ENCODE measurements at places on chromosomes 2 and 18.

DNA sequence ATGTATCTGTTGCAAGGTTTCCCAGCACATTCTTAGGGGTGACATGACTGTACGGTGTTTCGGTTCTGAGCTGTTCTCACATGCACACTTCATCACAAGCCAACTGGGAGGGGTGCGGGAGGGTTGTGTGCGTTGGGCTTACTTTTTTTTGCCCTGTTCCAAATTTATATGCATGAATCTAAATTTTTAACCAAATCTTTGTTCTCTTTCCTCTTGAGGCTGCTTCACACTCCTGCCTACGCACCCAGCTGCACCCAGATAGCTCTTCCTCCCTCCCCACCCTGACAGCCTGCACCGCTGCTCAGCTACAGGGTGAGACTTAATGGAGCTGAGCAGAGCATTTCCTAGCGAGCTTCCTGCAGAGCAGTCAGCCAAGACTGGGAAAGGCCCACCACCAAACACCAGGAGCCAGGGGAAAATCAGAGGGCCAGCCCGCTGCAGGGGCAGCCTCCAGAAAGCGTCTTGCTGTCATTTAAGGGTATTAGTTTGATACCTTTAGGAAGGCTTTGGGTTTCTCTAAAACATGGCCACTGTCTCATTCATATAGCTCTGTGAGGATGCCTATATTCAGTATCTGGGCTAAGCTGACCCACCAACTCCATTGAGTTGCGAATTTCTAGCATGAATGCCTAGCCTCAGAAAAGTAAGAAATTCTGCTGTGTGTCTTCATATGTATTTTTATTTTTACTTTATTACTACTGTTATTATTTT is 84.5 kb downstream of the POU3F3 start:
- no peak for DNase-seq

DNA sequence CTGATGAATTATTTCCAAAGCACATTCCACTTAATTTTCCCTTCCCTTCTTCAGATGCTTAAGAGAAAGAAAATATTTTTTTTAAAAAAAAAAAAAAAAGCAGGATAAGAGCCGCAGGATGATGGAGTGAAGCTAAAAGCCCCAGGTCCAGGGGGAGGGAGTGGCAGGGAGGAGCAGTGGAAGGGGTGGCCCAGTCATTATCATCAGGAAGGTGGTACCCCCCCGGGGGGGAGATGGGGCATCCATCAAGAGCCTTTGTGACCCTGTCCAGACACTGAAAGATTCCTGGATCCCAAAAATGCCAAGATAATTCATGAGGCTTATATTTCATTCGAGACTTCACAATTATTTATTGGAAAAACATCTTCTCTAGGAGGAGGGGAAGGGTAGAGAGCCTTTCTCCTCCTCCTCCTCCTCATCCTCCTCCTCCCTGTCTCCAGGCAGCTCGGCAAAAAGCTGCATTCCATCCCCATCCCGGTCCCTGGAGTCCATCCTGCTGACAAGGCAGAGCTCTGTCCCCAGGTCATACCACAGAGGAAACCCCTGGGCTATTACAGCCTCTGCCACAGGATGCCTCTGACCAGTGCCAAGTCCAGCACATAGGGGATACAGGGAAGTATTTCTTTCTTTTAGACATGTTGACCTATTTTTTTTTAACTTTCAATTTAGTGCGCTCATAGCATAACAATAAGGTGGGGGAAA is 125.3 kb downstream of the TWIST2 start:
- DNase-seq, result no peak

DNA sequence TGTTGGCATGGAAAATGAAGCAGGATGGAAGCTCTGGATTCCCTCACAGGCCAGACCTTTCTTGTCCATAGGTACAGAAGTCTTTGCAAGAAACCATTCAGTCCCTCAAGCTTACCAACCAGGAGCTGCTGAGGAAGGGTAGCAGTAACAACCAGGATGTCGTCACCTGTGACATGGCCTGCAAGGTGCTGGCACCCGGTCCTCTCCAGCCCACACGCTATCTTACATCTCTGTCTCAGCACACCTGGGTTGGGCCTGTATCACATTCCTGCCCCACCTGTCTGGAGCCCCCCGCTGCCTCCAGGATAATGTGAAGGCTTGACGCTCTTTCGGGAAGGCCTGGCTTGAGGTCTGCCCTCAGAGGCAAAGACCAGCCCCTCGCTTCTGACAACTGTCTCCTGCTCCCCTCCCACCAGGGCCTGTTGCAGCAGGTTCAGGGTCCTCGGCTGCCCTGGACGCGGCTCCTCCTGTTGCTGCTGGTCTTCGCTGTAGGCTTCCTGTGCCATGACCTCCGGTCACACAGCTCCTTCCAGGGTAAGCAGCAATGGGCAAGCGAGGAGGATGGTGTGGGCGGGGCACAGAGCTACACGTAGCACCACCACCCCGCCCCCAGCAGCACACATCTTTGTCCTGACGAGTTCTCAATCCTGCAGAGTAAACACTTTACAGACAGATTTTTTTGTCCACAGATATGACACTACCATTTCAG is 6.0 kb downstream of the TMEM214 start:
- DNase-seq, result no peak

- DNase-seq, result no peak
These were observed 242.2 kb downstream of the LOXHD1 start for GRCh38 chr18:46414863-46415262.

DNA sequence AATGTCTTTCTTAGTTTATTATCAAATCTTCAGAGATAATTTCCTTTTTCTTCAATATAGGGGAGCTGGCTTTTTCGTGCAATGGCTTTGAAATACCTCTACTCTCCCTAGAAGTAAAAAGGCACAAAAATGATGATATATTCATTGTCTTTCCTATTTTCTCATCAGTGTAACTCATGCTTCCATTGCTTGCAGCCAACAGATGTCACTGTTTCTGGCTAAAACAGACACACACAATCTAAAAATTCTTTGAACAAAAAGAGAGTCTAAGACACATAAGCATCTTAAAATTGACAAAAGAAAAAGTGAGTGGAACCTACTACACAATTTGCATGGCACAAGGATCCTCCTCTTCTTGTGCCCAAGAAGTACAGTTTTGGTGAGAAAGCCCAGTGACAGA is 448.7 kb upstream of the VRK2 start:
- DNase-seq, result no peak

- no peak for DNase-seq
These were observed 471.9 kb upstream of the TNP1 start for GRCh38 chr2:217331523-217332416.

GRCh38 chr2:133817680-133818566 is 249.7 kb upstream of the NCKAP5 start:
- DNase-seq, result no peak

DNA sequence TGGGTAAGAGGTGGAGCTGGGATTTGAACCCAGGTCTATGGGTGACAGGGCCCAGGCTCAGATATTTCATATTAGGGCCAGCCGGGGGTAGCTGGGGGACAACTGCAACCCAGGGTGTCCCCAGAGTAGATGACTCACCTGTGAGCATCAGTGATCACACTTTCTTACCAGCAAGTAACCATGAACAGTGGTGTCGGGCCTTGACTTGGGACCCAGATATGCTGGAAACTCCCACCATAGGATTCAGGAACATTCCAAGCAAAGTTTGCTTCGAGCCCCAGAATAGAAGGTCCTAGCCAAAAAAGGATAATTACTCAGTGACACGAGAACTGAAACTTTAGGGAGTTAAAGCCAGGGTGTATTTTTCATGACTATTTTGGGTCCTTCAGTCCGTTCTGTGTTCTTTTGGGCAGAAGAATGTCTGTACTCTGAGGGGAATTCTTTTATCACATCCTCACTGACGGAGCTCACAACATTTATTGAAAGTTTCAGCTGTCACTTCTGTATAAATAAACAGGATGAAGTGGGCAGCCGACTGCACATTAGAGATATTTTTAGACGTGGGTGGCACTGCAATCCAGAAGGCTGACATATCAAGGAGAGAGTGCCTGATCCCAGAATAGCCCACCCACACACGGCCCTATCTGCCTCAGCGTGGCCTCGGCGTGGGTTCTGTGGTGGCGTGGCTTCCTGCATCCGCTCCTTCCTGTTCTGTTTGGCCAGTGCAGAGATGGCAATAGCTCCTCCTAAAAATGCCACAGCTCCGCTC is 45.6 kb downstream of the RAMP1 start:
- DNase-seq, result no peak

DNA sequence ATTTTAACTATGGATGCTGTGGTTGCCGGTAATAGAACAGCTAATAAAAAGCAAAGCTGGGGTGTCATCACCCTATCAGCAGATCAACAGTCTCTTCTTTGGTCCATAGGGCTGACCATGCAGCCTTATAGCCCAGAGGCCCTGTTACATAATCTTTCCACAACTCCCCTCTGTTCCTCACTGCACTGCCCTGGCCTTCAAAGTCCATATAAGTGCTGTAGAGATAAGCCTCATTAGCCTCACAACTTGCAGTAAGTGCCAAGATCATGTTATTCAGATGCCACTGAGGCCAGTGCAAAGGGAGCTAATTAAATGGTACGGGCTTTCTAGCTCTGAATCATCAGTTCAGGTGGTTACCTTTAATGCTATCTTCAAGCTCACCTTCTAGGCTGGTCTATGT is 89.7 kb upstream of the CXCR4 start:
- DNase-seq, result no peak

- no peak for DNase-seq
These were observed 18.4 kb upstream of the SLC20A1 start for GRCh38 chr2:112627060-112628040.

DNA sequence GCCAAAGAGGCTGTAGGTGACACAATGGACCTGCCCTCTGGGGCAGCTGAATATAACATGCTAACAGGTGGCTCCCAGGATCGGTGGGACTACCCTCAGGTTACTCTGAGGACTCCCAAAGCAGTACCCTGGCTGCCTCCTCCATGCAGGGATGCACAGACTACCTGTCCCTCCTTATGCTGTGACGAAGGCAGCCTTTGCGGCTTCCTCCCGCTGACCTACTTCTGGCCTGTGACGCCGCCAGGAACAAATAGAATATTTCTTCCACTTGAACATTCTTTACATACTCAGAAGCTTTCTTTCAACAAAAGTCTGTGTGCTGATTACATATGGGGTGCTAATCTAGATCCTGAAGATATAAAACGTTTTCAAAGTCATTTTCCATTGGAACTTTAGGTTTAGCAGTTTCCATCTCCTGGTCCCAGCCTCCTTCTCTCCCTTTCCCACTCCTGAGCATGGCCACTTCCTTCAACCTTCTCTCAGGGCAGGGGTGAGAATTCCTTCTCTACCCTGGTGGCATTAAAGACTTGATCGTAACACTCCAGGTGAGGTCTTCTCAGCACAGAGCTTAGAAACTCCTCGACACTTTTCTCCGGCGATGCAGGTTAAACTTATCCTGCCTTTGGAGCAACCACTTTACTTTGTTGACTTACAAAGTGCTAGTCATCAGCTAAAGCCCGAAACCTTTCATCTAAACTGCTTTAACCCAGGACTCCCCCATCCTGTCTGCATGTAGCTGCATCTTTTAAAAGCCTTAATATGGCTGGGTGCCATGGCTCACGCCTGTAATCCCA is 58.9 kb upstream of the STK17B start:
- no peak for DNase-seq

GRCh38 chr2:178110681-178111080 is 1.6 kb upstream of the RBM45 start:
- DNase-seq, result no peak

- no peak for DNase-seq
These were observed 255.4 kb upstream of the CHAC2 start for GRCh38 chr2:53512071-53512826.

DNA sequence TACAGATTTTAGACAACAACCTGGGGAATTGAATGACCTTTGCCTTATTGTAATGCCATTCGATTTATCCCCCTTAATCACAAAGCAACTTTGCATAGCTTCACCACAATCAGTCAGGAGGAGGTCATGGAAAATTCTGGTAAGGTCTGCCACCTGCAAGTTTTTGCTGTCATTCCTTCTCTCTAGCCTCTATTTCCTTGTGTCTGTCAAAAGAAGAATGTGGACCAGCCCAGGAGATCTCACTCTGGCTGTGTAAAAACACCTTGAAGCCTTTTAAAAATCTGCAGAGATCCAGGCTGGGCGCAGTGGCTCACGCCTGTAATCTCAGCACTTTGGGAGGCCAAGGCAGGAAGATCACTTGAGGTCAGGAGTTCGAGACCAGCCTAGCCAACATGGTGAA is 74.1 kb upstream of the BZW1 start:
- DNase-seq, result no peak

GRCh38 chr2:240434728-240435456 is 571 bp upstream of the GPC1 start:
- DNase-seq, result peak; percentile 85

- no peak for DNase-seq
These were observed 143.7 kb upstream of the NOSTRIN start for GRCh38 chr2:168658706-168659105.

DNA sequence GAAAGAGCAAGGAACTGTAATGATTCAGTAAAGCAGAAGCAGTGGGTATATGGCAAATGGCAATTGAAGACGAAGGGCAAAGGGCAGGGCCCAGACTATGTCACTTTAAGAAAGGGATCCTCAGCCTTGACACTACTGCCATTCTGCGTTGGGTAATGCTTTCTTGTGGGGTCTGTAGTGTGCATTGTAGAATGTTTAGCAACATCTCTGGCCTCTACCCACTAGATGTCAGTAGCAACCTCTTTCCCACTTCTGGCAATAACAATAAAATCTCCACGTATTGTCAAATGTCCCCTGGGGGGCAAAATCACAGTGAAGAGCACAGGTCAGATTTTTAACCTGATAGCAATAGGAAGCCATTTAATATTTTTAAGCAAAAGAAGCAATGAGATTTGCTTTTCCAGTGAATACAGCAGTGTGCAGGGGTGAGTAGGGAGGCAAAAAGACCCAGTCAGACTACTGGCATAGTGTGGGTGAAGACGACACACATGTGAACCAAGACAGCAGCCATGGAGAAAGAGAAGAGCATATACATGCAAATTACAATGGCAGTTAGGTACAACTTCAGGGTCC is 209.5 kb downstream of the DYM start:
- no peak for DNase-seq

DNA sequence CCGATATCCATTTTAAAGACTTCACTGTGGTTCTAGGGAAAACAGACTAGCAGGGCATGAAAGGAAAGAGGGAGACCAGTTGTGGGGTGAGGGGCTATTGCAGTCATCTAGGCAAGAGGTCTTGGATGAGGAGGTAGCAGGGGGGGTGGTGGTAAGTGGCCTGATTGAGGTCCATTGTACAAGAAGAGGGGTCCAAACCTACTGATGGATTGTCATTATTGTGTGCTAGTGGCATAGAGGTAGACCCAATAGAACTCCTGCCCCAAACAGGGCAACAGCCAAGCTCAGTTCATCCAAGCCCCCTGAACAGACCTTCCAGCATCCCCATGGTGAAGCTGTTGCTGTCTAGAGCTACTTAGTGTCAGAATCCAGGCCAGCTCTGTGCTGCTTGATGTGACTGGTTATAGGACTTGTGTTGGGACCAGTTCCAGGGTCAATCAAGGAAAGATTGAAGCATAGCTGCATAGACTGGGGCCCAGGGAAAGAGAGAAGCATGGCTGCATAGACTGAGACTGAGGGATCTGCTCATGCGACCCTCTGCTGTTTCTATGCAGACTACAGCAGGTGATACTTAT is 7.0 kb downstream of the ASAP2 start:
- no peak for DNase-seq

GRCh38 chr2:64644458-64645382 is 9.0 kb downstream of the SERTAD2 start:
- DNase-seq, result peak; percentile 43

Data from activated gamma-delta T cell treated with Interleukin-2 at 50 U/mL for 16 hours (primary cell).